ENCODE measurements at places on chromosomes 1 and 21.

DNA sequence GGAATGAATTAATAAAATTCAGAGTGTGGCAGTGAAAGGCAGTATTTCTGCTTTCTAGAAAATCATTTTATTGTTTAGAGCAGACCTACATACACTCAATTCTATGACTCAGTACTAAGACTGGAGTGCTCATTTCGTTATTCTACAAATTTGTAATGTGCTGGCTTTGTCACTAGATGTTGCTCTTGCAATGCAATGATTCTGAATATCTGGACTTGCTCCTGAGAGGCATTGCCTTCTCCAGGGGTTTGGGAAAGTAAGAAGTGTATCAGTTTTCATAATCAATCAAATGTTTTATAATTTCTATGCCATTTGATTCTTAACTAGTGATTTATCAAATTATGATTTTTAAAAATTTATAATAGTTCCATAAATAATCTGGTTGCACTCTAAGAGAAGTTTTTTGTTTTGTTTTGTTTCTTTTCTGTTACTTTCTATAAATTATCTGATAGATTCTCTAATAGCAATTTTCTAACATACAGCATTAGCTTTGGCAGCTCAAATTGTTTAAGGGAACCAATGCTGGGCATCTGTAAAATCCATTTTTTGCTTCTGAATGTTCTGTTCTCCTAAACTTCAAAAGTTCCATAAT lies 280.5 kb upstream of the SGIP1 start:
- no peak overlapping the region for H3K4me3 ChIP-seq
- H3K27me3 ChIP-seq: no peaks in the 10 kb centered on the region
- H3K36me3 ChIP-seq: no peaks in the 10 kb centered on the region
- no peak overlapping the region for H3K27ac ChIP-seq
- no peak for DNase-seq

DNA sequence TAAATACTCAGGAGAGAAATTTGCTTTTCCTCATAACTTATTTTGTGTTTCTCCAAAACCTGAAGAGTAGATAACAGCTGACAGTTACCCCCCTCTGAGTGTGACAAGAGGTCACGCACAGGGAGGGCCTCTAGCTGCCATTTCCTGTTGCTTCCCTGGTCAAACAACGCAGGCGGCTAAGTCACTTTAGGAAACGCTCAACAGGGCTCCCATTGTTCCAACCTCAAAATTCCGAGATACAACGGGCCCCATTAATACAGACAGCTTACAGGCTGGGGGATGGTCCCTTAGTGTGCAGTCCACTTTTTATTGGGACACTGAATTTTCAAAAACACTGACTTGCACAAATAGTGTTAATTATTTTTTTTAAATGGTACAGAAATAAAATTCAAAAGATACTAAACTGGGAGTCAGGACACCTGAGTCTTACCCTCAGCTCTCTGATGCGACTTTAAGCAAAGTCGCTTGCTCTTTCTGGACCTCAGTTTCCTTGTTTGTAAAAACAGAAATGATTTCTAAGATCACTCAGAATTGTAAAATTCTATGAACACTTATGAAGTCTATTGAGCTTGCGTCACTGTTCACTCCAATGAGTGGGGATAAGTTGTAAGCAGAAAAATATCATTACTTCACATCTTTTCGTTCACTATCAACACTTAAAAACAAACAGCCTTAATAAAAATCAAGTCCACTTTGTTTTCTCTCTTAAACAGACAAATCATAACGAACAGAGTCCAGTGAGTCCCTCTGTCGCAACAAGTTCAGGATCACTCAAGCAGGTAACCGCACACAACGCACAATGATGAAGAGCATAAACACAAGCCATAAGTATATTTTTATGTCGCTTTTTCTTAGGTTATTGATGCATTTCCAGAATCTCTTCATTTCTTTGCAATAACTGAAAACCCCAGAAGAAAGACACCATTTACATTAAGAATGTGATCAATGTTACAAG lies 13.5 kb downstream of the LZIC start:
- H3K27ac ChIP-seq: no peak overlapping the region
- no peak for DNase-seq
- H3K36me3 ChIP-seq: no peaks in the 10 kb centered on the region
- H3K27me3 ChIP-seq: no peaks in the 10 kb centered on the region
- no peak overlapping the region for H3K4me3 ChIP-seq
- no peaks in the 10 kb centered on the region for H3K4me1 ChIP-seq

DNA sequence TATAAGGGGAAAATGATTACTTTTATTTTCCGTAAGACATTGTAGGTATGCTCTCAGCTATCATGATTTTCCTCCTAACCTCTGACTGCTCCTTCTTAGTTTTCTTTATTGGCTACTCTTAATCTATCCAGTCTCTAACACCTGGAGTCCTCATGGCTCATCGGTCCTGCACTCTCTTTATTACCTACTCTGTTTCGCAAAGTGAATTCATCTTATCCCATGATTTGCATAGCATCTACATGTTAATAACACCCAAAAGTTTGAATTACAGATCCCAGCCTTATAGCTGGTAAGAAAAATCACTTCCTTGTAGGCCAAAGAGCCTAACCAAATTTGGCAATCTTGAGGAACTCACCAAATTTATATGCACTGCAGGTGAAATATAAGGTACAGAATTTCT lies 136.3 kb downstream of the CDC42BPA start:
- DNase-seq: no peak
- H3K36me3 ChIP-seq: no peaks in the 10 kb centered on the region
- H3K27ac ChIP-seq: no peak overlapping the region
- no peaks in the 10 kb centered on the region for H3K4me1 ChIP-seq
- no peaks in the 10 kb centered on the region for H3K27me3 ChIP-seq

- no peaks in the 10 kb centered on the region for H3K27me3 ChIP-seq
- no peaks in the 10 kb centered on the region for H3K4me1 ChIP-seq
- no peak overlapping the region for H3K4me3 ChIP-seq
- no peak overlapping the region for H3K27ac ChIP-seq
- no peak for DNase-seq
- no peaks in the 10 kb centered on the region for H3K36me3 ChIP-seq
These were observed 5.6 kb downstream of the RGS4 start for GRCh38 chr1:163074716-163075284.

- no peaks in the 10 kb centered on the region for H3K36me3 ChIP-seq
- no peaks in the 10 kb centered on the region for H3K4me1 ChIP-seq
These were observed 1.0 kb downstream of the FTCD start for GRCh38 chr21:46154155-46154954.

DNA sequence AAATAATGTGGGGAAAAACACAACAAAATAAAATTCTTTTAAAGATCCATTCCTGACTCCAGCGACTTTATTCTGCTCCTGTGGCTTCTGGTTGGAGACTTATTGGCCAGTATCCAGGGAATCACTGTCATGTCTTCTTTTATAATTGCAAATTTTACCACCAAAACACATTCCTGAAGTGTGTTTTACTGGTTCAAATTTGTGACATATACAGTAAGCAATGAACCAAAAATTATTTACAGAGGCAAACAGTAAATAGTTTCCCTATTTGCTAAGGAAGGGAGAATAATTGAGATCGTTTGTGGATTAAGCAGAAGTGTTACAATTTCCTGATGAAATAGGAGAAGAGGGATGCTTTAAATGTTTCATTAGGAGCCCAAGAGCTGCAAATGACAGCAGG lies 118.7 kb downstream of the ZNF281 start:
- H3K36me3 ChIP-seq: no peaks in the 10 kb centered on the region
- no peak overlapping the region for H3K27ac ChIP-seq
- H3K4me1 ChIP-seq: no peaks in the 10 kb centered on the region
- no peak overlapping the region for H3K4me3 ChIP-seq
- no peaks in the 10 kb centered on the region for H3K27me3 ChIP-seq

GRCh38 chr21:33348706-33349105 lies 23.9 kb downstream of the IFNAR1 start:
- no peak overlapping the region for H3K27ac ChIP-seq
- H3K27me3 ChIP-seq: no peaks in the 10 kb centered on the region
- no peaks in the 10 kb centered on the region for H3K4me1 ChIP-seq

GRCh38 chr1:157844089-157844830 lies 2.7 kb upstream of the CD5L start:
- H3K4me1 ChIP-seq: no peaks in the 10 kb centered on the region
- no peak for DNase-seq
- H3K4me3 ChIP-seq: no peak overlapping the region
- no peak overlapping the region for H3K27ac ChIP-seq
- no peaks in the 10 kb centered on the region for H3K36me3 ChIP-seq

GRCh38 chr1:217040711-217041455 lies 317.7 kb upstream of the ESRRG start:
- H3K36me3 ChIP-seq: no peaks in the 10 kb centered on the region
- H3K27ac ChIP-seq: no peak overlapping the region
- no peak overlapping the region for H3K4me3 ChIP-seq
- DNase-seq: no peak

DNA sequence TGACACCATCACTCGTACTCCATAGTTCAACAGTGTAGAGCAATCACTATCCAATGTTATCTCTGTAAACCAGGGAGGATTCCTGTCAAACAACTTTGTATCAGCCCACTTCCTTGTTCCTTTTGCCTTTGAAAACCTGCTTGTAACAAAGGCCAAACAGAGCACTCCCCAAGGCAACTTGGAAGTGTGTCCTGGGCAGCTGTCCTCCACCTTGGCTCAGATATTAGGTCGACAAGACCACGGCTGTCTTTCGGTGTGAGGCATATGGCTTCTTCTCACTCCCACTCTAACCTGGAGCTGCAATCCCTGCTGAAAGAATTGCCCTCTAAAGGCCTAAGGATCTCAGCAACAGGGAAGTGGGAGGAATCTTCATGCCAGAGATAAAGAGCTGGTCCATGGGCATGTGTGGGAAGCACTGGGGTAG lies 66.7 kb downstream of the ITPKB start:
- no peak for DNase-seq
- no peak overlapping the region for H3K27ac ChIP-seq
- no peaks in the 10 kb centered on the region for H3K36me3 ChIP-seq

GRCh38 chr1:81432654-81433109 lies 368.1 kb upstream of the ADGRL2 start:
- H3K36me3 ChIP-seq: no peaks in the 10 kb centered on the region
- no peak overlapping the region for H3K27ac ChIP-seq
- H3K4me3 ChIP-seq: no peak overlapping the region
- H3K4me1 ChIP-seq: peaks cover 3% of the 10 kb centered on the region

DNA sequence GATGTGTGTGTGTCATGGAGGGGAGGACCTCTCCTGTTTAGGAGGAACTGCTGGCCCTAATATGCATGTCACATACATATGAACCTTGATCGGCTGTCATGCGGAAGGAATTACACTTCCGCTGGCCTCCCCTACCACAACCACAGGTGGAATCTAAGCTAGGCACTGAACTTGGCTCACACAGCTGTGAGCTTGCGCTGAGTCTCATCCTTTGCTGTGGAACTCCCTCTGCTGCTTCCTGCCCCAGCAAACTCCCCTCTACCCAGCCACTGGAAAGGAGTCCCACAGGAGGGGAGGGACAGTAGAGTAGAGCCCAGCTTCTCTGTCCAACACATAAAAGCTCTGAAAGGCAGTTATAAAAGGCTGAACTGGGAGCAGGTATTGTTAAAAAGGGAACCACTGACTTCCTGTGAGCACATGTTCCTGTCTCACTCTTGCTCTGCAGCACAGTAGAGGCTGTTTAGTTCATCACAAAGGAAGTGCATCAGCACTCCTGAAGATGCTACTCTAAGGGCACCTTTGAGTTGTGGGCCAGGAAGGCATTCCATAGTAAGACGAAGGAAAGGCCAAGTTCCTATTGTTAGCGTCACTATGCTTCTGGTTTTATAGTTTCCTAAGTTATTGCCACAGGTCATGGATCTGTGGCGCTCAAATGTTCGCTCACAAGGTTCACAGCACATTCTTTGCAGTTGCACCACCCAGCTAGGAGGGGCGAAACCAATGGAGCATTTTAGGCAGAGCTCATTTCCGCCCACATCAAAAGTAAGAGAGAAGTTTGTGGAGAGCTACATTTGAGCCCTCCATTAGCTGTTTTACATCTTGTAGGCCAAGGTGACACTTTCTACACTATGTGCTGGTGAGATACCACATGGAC lies 17.7 kb upstream of the PTPRC start:
- H3K4me3 ChIP-seq: no peak overlapping the region
- no peaks in the 10 kb centered on the region for H3K4me1 ChIP-seq
- no peak overlapping the region for H3K27ac ChIP-seq

- no peaks in the 10 kb centered on the region for H3K27me3 ChIP-seq
- H3K4me3 ChIP-seq: peak overlapping the region; percentile 70
- peaks cover 16% of the 10 kb centered on the region for H3K4me1 ChIP-seq
- no peaks in the 10 kb centered on the region for H3K36me3 ChIP-seq
These were observed 1.4 kb downstream of the MOV10 start for GRCh38 chr1:112675728-112676381.

GRCh38 chr1:178004926-178005391 lies 35.1 kb upstream of the SEC16B start:
- H3K27ac ChIP-seq: no peak overlapping the region
- H3K4me3 ChIP-seq: no peak overlapping the region
- no peaks in the 10 kb centered on the region for H3K36me3 ChIP-seq
- no peaks in the 10 kb centered on the region for H3K4me1 ChIP-seq

DNA sequence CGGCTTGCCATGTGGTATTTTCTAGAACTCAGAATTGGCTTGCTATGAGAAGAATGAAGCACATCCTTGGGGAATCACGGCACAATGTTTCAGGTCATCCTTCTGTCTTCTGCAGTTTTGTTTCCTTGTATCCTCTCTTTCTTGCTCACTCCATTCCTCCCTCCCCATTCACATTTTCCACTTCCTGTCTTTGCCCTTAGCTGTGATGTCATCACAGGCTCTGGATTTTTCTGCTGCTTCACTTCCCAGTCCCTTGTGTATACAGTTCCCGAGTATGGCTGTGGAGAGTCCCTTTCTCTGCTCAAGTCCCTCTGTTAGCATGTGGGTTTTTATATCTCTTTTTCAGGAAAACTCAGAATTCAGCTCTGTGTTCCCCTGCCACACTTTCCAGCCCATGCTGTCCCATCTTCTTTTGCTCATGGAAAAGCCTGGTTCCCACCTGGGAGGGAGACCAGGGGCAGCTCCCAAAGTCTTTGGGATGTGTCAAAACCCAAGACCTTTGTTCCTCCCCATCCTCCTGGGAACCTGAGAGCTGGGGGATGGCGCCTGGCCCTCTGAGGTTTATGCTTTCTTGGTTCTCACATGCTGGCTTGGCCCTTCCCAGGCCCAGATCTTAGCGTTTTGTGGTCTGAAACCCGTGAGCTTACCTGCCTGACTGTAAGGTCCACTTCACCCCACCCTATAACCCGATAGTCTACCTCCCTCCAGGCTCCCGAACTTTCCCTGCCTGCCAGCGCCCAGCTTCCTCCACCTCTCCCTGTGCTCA lies 4.8 kb upstream of the RGS16 start:
- peaks cover 3% of the 10 kb centered on the region for H3K27me3 ChIP-seq
- no peaks in the 10 kb centered on the region for H3K36me3 ChIP-seq
- H3K4me1 ChIP-seq: no peaks in the 10 kb centered on the region
- no peak overlapping the region for H3K4me3 ChIP-seq

DNA sequence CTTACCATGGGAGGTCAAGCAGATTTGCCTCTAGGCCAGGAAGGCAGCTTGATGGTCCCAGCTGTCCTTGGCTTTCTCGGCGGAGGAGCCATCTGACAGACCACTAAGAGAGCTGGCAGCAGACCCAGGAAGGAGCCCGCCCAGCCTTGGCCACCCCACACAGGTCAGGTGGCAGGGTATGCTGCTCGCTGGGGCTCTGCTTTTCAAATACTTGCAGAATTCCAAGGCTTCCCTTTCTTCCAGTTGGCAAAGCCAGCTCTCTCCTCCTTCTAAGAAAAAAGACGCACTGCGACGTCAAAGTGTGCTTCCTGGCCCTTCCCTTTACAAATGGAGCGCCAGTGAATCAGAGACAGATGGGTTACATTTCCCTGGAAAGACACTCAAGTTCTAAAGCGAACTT lies 229.4 kb downstream of the CACNA1E start:
- no peaks in the 10 kb centered on the region for H3K4me1 ChIP-seq
- DNase-seq: no peak
- no peak overlapping the region for H3K27ac ChIP-seq

Data from kidney (tissue), 22 donors.